ENCODE measurements at places on chromosomes 16 and 17.

DNA sequence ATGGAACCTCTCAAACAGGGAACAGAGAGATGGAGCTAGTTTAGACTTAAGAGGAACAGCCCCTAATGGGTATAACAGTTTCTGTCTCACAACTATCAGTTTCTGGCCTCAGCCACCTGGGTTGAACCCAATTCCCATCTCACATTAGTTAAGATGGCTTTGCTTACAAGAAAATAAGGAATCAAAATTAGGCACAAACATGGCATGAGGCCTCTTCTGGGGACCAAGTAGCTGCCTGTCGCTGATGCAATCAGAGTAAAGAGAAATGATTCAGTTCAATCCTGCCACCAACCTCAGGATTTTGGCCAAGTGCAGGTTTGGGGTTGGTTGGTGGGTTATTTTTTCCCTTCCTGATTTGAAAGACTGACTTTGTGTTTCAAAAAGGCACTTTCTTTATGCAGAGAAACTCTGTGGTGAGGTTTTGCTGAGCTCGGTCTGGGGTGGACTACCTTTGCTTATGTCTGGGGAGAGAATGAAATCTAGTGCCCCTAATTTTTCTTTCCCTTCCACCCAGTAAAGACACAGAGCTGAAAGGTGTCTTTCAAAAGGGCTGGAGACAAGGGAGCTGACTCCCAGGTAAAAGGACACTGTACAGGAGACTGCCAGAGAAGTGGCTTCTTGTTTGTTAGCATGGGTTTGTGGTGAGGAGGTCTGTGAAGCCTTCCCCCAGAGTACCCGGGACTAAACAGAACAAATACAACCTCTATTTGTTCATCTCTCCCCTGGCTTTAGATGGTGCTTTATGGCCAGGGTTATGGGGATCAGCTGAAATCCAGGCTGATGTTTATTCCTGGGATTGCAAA, 44.8 kb upstream of the NFAT5 start:
- DNase-seq, result no peak

- DNase-seq, result no peak
Observed at GRCh38 chr16:69476920-69477443, 52.6 kb downstream of the CYB5B start.

DNA sequence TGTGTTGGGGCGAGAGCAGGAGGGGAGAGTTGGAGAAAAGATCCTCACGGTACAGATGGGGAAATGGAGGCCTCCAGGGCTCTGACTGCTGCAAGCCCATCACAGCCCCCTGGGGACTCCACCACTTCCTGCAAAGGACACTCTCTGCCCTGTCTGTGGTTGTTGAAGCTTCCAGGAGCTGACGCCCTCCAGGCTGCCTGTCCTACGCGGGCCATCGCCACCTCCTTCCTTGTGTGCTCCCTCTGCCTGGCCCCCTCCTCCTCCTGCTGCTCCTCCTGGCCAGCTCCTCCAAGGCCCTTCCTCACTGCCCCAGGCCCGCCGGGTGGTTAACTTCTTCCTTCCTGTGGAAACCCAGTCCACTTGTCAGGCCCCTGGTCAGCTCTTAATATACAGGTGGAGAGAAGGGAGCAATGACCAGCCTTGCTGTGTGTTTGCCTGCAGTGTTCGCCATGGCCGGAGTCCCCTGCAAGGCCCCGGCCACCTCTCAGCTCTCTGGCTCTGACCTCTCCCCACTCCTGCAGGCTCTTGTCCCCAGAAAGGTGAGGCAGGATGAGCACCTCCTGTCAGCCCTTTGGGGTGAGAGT, 18.4 kb upstream of the STAC2 start:
- DNase-seq, result no peak

GRCh38 chr17:1928976-1929375, 96.2 kb downstream of the RTN4RL1 start:
- DNase-seq, result no peak

DNA sequence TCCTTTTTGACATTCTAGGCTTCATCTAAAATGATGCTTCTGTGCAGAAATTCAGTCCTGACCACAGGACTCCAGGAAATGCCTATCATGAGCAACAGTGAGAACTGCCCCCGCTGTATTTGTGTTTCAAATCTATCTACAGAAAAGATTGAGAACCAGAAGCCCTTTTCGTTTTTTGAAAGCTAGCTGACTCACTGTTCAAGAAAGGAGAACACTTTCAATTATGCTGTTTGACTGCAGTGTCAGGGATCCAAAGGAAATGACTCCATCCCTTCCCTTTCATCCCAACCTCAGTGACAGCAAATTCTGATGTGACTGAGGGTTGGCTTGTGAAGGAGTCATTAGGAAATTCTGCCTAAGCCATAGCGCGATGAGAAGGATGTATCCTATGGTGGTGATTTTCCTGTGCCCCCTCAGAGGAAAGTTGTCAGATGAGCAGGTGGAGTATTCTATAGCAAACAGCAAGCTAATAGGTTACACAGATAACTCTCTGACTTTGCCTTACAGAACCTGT, 622.3 kb downstream of the TMEM114 start:
- no peak for DNase-seq

DNA sequence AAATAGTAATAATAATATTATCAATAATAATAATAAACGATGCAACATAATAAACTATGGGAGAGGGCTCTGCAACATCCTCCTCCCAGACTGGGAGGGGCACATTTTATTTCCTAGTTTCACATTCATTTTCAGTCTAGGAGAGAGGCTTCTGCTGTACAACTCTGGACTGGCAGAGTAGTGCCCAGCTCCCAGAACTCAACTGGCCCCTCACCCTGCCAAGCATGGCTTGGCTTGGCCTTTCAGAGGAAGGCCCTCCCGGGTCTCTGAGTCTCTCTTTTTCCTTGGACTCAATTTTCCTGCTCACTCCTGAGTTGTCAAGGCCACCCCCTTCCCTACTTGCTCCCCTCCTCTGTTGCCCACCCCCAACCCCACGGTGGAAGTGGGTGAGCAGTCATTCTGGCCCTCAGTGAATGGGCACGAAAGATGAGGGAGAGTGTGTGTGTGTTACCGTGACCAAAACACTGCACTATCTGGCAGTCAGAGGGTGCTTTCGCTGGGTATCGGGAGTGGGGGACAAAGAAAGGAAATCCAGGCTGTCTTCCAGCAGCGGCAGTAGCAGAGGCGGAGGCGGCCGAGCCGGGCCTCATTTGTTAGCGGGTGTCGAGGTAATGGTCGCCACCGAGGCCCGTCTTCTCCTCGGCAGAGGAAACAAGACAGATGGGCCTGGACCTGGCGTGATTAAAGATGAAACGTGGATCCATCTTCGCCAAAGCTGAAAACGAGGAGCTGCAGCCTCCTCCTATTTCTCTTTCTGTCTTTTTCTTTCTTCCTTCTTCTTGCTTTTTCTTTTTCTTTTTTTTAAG, 2.3 kb downstream of the HOXB4 start:
- DNase-seq, result no peak

GRCh38 chr16:5478036-5478435, 380.4 kb upstream of the EEF2KMT start:
- DNase-seq, result no peak

GRCh38 chr17:34578016-34578415, 1.4 kb upstream of the TMEM132E start:
- DNase-seq, result no peak

DNA sequence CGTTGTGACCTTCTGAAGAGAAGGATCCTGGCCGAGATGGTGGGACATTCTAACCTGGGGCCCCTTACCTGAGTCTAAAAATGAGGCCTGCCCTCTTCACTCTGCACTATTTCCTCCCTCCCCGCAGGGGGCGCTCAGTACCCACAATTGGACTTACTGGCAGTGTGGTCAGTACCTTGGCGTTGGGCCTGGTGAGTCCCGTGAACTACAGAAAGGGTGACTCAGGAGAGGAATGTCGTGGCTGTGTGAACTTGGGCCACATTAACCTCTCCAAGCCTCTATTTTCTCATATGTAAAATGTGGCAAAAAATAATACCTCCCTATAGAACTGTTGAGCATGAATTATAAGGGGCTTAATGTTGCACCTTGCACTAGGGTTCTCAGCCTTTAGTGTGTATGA, 3.9 kb downstream of the RSAD1 start:
- peak; percentile 83 for DNase-seq

DNA sequence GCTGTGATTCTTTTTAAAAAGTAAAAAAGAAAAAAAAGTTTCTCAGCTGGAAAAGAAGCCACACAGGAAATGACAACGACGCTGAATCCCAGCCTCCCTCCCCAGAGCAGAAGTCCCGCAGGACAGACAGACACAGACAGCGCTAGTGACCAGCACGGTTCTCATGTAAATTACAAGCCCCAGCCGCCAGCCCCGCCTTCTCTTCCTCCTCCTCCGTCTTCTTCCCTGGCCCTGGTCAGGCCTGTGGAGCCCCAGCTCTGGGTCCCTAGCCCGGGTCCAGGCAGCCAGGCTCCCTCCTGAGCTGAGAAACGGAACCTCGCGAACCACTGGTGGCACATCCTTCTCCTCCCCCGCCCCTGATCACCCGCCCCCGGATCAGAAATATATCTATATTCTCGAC, 7.0 kb upstream of the IL17C start:
- no peak for DNase-seq

- peak; percentile 30 for DNase-seq
Observed at GRCh38 chr16:72195609-72196008, 23.7 kb upstream of the PMFBP1 start.

- no peak for DNase-seq
Observed at GRCh38 chr16:87687126-87687910, 78.5 kb downstream of the KLHDC4 start.

- no peak for DNase-seq
Observed at GRCh38 chr16:10896165-10896564, 19.2 kb downstream of the CIITA start.

DNA sequence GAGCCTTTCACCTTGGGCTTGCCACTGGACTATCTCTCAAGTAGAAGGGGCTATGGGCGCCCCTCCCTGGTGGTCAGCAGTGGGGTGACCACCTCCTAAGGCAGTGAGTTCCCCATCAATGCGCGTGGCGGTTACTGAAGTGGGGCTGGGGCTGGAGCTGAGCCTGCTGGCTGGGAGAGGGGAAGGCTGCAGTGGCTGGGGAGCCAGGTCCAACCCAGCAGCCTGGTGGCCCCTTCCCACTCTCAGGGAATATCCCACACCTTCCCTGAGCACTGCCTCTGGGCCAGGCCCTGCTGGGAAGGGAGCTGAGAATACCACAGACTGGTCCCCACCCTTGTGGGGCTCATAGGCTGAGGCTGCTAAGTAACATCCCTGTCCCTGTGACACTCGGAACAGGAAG, 19.8 kb upstream of the MPRIP start:
- no peak for DNase-seq

DNA sequence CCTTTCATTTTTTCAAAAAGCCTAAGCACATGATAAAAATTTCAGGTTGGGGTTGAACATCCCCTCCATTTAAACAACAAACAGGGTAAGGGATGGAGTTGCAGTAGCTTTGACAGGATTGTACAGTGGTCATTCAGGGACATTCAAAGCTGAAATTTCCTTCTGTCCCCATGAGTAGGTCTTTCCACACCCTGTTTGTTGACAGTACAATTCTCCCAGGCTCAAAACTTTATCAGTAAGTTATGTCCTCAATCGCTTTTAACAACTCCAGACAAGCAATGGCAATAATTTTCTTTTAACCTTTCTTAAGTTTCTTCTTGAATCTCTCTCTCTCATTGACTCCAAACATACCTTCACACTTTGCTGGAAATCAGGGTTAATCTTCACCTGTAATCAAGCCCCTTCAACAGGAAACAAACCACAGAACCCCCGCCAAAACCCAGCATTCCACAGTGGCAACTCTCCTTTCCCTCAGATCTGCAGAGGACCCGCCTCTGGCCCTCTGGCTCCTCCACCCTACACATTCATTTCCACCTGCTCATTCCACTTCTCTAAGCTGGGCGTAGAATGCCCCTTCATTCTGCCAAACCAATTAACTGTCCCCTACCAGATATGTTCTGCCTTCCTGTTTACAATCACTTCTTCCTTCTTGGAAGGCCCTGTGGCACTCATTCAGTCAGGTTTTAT, 20.7 kb downstream of the TXNDC11 start:
- DNase-seq, result no peak

GRCh38 chr17:33945646-33946546, 309.2 kb upstream of the CCL2 start:
- DNase-seq, result no peak

DNA sequence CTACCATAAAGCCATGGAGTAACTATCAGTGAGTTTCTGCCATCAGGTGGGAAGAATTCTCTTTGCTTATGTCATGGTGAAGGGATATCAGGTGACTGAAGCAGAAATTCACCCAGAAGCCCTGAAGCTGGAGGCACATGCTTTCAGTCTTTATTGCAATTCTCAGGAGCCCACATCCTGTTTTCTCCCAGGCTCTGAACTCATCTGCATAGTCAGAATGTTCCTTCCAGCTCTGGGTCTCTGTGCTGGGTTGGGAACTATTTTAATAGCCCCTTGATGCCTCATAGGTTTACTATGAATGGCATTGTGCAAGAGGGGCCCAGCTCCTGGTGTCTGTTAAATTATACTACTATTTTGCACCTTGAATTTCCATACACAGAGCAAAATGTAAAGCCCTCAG, 198.4 kb upstream of the SOX9 start:
- DNase-seq, result no peak

DNA sequence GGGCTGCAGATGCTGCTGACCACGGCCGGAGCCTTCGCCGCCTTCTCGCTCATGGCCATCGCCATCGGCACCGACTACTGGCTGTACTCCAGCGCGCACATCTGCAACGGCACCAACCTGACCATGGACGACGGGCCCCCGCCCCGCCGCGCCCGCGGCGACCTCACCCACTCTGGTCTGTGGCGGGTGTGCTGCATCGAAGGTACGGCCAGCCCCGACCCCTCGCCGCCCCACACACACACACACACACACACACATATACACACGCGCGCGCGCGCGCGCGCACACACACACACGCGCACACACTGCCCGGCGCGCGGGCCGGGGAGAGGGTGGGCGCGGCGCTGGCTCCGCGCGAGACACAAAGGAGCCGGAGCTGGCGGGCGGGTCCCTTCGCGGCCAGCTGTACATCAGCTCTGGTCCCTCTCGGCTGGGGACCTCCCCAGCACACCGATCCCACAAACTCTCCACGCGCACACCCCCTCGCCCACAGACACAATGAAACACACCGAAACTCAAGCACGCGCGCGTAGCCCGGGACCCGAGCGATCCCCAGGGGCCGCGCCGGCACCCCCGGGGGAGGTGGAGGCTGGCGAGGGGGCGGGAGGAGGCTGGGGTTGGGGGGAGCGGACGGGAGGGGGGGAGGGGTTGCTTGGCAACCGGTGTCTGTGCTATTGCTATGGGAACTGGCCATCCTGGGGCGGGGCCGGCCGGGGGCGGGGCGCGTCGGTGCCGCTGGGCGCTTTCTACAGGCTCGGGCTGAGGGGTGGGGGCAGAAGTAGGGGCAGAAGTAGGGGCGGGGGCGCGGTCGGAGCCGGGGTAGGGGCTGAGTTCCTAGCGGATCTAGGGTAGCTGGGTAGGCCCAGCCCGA, 658 bp downstream of the CACNG4 start:
- peak; percentile 76 for DNase-seq

Measured in nephron progenitor cell (in vitro differentiated cells).